ENCODE measurements at places on chromosomes 12 and 14. TPM values are rescaled to one million over a fixed set of nuclear protein-coding genes. Genes with fewer than 3 reads are reported as not detected.

POTEG gene
- not detected for total RNA-seq

DENND5B gene
- total RNA-seq = 1.3 TPM

DAAM1 gene
- total RNA-seq = 16.9 TPM

VRTN gene
- not detected for total RNA-seq

MMP17 gene
- not detected for total RNA-seq

FAM186B gene
- 1.1 TPM for total RNA-seq

CLEC4A gene
- total RNA-seq = 0.41 TPM

MIP gene
- total RNA-seq = not detected

IFNG-AS1 gene
- 1.5 TPM for total RNA-seq

KIF5A gene
- total RNA-seq = 1.2 TPM

TMBIM4 gene
- 74.0 TPM for total RNA-seq

SLC38A4 gene
- total RNA-seq = not detected

TAS2R50 gene
- 1.5 TPM for total RNA-seq

GRCh38 chr14:92768795-92769194 lies 20.4 kb upstream of the LGMN start:
- no peak overlapping the region for H3K27ac ChIP-seq

DNA sequence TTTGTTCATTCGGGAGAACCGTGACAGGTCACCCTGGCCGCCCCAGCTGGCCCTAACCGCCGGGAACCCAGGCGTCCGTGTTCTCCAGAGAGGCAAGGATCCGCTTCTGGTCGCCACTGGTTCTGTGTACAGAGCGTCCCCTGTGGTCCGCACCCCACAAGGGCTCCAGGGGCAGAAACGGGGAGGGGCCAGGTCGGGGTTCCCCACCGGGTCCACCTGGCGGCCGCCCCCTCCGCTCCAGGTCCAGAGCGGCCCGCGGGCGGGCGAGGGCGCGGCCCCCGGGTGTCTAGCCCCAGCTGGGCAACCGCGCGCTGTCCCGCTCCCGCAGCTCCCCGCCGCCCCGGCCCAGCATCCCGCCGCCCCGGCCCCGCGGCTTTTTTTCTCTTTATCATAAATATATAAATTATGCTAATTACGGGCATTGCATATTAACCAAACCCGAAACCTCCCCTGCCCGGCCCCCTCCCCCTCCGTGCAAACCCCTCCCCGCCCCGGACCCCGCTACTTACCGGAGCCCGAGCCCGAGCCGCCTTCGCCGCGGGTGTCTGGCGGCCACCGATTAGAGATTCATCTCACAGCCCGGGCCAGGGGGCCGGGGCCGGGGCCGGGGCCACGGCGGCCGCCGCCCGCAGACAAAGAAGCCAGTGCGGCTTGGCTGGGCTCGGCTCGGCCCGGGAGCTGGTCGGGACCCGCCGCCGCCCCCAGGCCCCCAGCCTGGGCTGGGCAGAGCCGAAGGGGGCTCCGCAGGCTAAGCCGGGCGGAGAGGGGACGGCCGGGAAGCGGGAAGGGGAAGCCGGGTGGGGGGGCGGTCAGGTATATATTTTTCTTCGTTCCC lies 512 bp downstream of the POU6F1 start:
- H3K4me3 ChIP-seq = peak overlapping the region; percentile 90
- peak overlapping the region; percentile 98 for H3K27ac ChIP-seq
- no peaks in the 10 kb centered on the region for H3K36me3 ChIP-seq
- peak; percentile 54 for DNase-seq
- no peaks in the 10 kb centered on the region for H3K27me3 ChIP-seq

DNA sequence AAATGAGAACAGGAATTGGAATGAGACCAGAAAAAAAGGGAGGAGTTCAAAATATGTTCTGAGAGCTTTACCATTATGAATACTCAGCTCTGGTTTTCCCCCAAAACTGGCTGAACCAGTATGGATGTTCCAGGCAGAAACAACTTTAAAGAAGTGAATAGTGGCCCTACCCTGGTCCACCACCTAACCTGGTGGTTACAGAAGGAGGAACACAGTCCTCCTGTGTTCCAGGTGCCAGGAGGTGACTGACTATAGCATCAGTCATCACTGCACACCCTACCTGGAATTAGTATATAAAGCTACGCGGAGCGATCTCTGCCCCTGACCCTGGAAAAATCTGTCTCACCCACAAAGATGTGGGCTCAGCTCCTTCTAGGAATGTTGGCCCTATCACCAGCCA lies at the start of gene A2ML1:
Gene A2ML1 (plus strand): TSS at position 324 of the 400 bp plus-strand sequence. CDS start 31 bp downstream, at position 355.
- no peaks in the 10 kb centered on the region for H3K4me1 ChIP-seq
- DNase-seq = no peak

DNA sequence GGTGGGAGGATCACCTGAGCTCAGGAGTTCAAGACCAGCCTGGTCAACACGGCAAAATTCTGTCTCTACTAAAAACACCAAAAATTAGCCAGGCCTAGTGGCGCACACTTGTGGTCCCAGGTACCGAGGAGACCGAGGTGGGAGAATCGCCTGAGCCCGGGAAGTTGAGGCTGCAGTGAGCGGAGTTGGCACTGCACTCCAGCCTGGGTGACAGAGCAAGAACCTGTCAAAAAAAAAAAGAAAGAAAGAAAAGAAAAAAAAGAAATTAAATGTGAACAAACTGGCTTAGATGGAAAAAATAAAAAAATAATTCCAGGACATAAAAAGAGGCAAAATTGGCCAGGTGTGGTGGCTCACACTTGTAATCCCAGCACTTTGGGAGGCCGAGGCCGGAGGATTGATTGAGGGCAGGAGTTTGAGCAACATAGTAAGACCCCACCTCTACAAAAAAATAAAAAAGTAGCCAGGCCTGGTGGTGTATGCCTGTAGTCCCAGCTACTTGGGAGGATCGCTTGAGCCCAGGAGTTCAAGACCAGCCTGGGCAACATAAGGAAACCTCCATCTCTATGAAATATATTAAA lies 3.5 kb downstream of the TMEM119 start:
- no peak overlapping the region for H3K4me3 ChIP-seq
- no peaks in the 10 kb centered on the region for H3K27me3 ChIP-seq
- no peak overlapping the region for H3K27ac ChIP-seq
- H3K36me3 ChIP-seq = no peaks in the 10 kb centered on the region
- H3K4me1 ChIP-seq = no peaks in the 10 kb centered on the region

DNA sequence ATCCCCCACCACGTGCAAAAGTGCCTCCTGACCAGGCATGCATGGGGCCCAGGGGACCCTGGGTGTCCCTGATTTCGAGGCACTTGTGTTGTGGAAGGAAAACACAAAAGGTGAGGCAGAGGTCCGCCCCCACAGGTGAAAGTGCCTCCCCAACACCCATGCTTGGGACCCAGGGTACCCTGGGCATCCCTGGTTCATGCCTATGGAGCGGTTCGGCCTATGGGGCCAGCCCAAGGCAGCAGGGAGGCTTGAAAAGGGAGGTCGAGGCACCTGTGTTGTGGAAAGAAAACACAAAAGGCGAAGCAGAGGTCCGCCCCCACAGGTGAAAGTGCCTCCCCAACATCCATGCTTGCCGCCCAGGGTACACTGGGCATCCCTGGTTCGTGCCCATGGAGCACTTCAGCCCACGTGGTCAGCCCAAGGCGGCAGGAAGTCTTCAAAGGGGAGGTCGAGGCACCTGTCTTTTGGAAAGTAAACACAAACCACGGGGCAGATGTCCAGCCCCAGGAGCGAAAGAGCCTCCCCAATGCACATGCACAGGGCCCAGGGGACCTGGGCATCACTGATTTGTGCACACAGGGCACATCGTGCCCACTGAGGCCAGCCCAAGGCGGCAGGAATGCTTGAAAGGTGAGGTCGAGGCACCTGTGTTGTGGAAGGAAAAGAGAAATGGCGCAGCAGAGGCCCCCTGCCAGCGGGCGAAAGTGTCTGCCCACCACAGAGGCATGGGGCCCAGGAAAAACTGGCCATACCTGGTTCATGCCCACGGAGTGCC lies 375.5 kb downstream of the ALG10 start:
- no peak overlapping the region for H3K4me3 ChIP-seq
- no peaks in the 10 kb centered on the region for H3K36me3 ChIP-seq
- no peak for DNase-seq

GRCh38 chr12:27780612-27781408 lies 774 bp upstream of the MANSC4 start:
- H3K4me3 ChIP-seq = peak overlapping the region; percentile 81
- peaks cover 5% of the 10 kb centered on the region for H3K4me1 ChIP-seq
- H3K27ac ChIP-seq = peak overlapping the region; percentile 76
- H3K36me3 ChIP-seq = peaks cover 4% of the 10 kb centered on the region
- DNase-seq = peak; percentile 8

GRCh38 chr12:48061938-48062719 lies 43.8 kb downstream of the SENP1 start:
- H3K4me1 ChIP-seq = no peaks in the 10 kb centered on the region
- H3K4me3 ChIP-seq = no peak overlapping the region
- no peak overlapping the region for H3K27ac ChIP-seq
- H3K27me3 ChIP-seq = no peaks in the 10 kb centered on the region
- peaks cover 20% of the 10 kb centered on the region for H3K36me3 ChIP-seq

- no peaks in the 10 kb centered on the region for H3K4me1 ChIP-seq
- no peaks in the 10 kb centered on the region for H3K27me3 ChIP-seq
- H3K27ac ChIP-seq = no peak overlapping the region
- no peak overlapping the region for H3K4me3 ChIP-seq
Measured at GRCh38 chr14:67173719-67174118, 15.5 kb upstream of the GARIN2 start.

DNA sequence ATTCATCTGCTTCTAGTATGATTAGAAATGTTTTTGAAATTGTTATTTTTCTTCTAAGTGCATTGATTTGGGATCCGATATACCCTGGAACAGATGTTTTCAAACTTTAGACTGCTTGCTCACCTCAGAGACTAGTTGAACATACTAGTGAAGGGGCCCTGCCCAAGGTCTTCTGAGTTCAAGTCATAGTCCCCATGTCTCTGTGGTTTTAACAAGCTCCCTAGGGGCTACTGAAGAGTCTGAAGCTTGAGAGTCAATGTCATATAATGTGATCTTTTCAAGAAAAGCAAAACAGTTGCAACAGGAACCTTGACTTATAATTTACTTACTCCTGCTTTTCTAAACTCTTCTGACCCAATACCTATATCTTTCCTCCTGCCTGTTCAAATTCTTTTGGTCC lies 7.5 kb upstream of the UBE2N start:
- DNase-seq = no peak
- no peaks in the 10 kb centered on the region for H3K36me3 ChIP-seq
- H3K4me1 ChIP-seq = no peaks in the 10 kb centered on the region
- no peaks in the 10 kb centered on the region for H3K27me3 ChIP-seq
- H3K4me3 ChIP-seq = no peak overlapping the region
- peak overlapping the region; percentile 65 for H3K27ac ChIP-seq

GRCh38 chr12:49049566-49050224 lies 10.9 kb downstream of the KMT2D start:
- peaks cover 34% of the 10 kb centered on the region for H3K36me3 ChIP-seq
- no peak for DNase-seq
- H3K27me3 ChIP-seq = no peaks in the 10 kb centered on the region
- H3K4me1 ChIP-seq = peaks cover under 1% of the 10 kb centered on the region
- no peak overlapping the region for H3K27ac ChIP-seq

- H3K27me3 ChIP-seq = no peaks in the 10 kb centered on the region
- H3K4me1 ChIP-seq = no peaks in the 10 kb centered on the region
- H3K4me3 ChIP-seq = no peak overlapping the region
- no peaks in the 10 kb centered on the region for H3K36me3 ChIP-seq
- no peak overlapping the region for H3K27ac ChIP-seq
Measured at GRCh38 chr14:83470466-83470865, 1936.8 kb upstream of the SEL1L start.

GRCh38 chr14:75800792-75801191 lies 139.7 kb downstream of the TTLL5 start:
- no peak overlapping the region for H3K4me3 ChIP-seq
- H3K27me3 ChIP-seq = no peaks in the 10 kb centered on the region
- no peak overlapping the region for H3K27ac ChIP-seq
- no peak for DNase-seq

DNA sequence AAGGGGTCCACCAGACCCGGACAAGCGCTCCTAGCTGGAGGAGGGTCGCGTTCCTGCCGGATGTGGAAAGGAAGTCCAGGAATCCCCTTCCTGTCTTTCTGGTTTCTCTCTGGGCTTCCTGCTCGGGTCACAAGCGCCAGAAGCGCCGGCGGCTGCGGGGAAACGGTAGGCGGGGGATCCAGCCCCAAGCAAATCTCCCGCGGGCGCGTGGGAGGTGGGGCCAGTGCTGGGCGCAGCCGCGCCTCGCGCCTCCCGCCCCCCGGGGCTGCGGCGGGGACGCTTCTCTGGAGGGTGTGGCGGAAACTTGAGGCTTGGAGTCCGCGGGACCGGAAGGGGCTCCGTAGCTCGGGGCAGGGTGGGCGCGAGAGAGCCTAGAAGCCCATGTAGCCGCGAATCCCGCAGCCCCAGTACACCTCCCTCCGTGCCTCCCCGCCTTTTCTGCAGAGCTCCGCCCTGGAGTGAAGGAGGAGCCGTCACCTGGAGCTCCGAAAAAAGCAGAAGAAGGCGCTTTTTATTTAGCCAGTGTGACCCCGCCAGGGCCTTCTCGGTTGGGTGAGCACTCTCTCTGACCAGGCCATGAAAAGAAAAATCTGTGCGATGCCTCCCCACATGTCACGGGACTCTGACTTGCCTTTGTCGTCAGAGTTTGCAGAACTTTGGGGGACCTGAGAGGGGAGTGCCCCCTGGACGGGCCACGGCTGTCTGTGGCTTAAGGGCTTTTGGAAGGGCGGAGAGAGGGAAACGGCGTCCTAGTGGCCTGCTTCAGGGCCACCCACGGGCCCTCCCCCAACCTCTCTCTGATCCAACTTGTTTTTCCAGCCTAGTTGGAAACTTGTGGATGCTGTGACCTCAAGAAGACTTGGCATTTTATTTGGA lies 21.4 kb upstream of the CLEC2D start:
- peak; percentile 97 for DNase-seq
- H3K27me3 ChIP-seq = no peaks in the 10 kb centered on the region
- H3K36me3 ChIP-seq = peaks cover 6% of the 10 kb centered on the region
- H3K4me3 ChIP-seq = peak overlapping the region; percentile 67

- H3K4me3 ChIP-seq = no peak overlapping the region
- no peak overlapping the region for H3K27ac ChIP-seq
- no peaks in the 10 kb centered on the region for H3K36me3 ChIP-seq
- H3K27me3 ChIP-seq = no peaks in the 10 kb centered on the region
- no peak for DNase-seq
Measured at GRCh38 chr12:58719161-58719560, 201.1 kb downstream of the LRIG3 start.

GRCh38 chr14:61113561-61114225 lies 132.6 kb downstream of the SLC38A6 start:
- H3K4me1 ChIP-seq = no peaks in the 10 kb centered on the region
- no peaks in the 10 kb centered on the region for H3K27me3 ChIP-seq
- no peak for DNase-seq
- H3K4me3 ChIP-seq = no peak overlapping the region

DNA sequence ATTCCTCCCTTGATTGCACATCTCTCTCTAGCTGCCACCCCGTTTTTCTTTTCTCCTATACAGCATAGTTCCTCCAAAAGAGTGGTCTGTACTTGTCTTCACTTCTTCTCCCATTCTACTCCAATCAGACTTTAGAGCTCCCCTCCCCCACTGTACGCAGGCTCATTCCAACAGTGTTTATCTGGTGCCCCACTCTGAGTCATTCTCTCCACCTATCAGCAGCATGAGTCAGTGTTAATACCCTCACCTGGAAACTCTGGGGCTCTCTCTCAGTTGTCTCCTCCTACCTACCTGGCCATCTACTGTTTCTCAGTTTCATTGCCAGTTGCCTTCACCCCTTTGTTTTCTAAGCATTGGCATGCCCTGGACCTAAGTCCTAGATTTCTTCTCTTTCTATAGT lies 175.1 kb upstream of the ARHGAP5 start:
- DNase-seq = no peak
- no peak overlapping the region for H3K27ac ChIP-seq
- H3K27me3 ChIP-seq = no peaks in the 10 kb centered on the region
- H3K36me3 ChIP-seq = no peaks in the 10 kb centered on the region

Measured in naive thymus-derived CD4-positive, alpha-beta T cell (primary cell).